ENCODE measurements at places on chromosomes 3 and 15. TPM values are rescaled to one million over a fixed set of nuclear protein-coding genes. Genes with fewer than 3 reads are reported as not detected.

- no peak for DNase-seq
These were observed 288.4 kb upstream of the LYSMD4 start for GRCh38 chr15:100021653-100022052.

- DNase-seq: no peak
These were observed 270.5 kb downstream of the TUSC7 start for GRCh38 chr3:116980099-116980498.

DNA sequence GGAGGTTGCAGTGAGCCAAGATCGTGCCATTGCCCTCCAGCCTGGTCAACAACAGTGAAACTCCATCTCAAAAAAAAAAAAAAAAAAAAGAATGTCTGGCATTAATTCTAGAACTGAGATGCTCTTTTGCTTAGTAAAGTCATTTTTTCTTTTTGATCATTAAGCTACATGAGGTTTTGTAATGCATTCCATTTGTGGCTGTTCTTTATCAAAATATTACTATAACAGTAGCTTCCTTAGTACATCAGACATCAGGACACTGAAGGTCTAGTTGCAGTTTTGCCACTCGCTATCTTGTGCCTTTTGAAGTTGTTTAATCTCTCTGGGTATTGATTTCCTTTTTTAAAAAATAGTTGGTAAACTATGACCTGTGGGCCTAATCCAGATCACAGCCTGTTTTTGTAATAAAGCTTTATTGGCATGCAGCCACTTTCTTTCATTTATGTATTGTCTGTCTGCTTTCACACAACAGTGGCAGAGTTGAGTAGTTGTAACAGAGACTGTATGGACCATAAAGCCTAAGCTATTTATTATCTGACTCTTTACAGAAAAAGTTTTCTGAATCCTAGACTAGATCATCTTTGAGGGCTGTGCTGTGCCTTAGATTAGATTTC lies 76.6 kb downstream of the SLC25A26 start:
- no peak for DNase-seq

DNA sequence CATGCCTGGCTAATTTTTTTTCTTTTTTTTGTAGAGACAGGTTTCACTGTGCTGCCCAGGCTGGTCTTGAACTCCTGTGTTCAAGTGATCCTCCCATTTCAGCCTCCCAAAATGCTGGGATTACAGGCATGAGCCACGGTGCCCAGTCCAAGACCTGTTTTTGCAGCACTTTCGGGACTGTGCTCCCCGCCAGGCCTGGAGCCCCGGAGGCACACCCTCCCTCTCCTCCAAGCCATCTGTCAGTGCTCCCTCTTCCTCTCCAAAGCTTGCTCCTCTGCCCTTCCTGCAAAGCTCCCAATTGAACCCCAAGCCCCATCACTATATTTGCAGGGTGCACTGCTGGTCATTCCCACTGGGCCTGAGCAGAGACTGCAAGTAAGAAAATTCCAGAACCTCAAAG lies 98.1 kb downstream of the CORO2B start:
- no peak for DNase-seq

GRCh38 chr3:187628169-187628568 lies 42.0 kb downstream of the SST start:
- DNase-seq: no peak

GRCh38 chr3:57910990-57911389 lies 97.2 kb upstream of the FLNB start:
- DNase-seq: no peak

DNA sequence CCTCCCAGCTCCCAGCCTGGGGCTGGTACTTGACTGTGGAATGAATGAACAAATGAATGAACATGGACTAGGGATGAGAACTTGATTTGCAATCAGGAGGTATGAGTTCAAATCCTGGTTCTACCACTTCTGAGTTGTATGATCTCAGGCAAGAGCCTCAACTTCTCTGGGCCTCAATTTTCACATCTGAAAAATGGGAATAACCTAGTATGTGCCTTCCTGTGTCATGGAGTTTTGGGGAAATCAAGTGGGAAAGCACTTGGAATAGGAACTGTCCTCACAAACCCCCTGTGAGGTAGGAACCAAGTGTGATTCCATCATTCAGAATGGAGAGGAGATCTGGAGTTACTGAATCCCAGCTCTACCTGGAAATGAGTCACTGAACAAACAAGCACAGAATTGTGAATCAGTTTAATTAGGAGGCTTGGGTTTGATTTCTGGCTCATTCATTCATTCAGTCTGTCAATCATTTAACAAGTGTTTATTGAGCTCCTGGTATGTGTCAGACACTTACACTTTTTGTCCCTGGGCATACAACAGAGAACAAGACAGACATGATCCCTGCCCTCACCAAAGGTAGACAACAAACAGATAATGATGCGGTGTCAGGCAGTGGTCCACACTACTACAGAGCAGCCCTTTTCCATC lies 29.7 kb downstream of the DNASE1L3 start:
- DNase-seq: no peak

DNA sequence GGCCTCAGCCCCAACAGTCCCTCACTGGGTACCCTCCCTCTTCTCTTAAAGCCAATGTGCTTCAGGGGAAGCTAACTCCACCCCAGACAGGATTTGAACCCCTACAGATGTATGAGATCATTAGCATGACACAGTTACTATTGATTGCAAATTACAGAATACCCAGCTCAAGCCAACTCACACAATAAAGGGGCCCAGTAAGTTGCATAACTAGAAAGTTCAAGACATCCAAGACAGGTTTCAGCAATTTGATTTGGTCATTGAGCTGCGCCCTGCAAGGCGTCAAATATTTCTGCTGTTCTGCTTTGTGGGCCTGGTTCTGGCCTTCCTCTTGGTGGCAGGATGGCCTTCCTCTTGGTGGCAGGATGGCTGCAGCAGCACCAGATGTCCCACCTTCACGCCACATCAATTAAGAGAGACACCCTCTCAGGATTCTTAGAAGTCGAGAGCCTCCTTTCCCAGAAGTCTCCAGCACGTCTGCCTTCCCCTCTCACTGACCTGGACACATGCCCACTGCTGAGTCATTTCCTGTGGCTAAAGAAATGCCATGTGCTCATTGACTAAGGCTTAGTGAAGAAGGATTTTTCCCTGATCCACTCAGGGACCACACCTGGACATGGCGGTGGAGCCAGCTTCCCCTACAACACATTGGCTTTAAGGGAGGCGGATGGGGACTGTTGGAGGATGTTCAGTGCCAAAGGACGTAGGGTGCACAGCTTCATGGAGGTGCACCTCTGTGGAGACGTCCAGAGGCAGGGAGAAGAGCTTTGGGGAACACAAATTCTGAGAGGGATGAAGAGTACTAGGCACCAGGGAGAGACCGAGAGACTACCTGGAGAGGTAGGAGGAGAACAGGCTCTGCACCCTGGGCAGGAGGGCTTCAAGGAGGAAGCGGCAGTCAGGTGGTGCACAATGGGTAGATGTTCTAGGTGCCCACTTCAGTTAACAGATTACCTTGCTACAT lies 49.1 kb downstream of the DNASE1L3 start:
- no peak for DNase-seq

GRCh38 chr3:161388855-161389254 lies 17.5 kb upstream of the SPTSSB start:
- DNase-seq: no peak

DNA sequence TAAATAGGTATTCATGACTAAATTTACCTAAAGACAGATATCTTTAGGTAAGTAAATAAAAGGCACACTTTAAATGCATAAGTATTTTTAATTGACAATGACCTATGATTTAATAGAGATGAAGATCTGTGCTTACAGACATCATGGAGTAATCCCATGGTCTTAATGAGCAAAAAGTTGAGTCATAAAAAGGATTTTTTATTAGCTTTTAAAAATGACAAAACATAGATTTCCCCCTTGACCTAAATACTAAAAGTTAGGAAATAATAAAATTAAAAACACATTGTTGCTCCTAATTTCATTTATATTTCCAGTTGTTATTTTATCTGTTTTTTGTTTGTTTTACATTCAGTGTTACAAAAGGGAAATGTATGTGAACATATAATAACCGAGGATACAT lies 1005.7 kb downstream of the ROBO1 start:
- DNase-seq: no peak

- DNase-seq: no peak
These were observed 44.6 kb upstream of the PGPEP1L start for GRCh38 chr15:99052205-99052604.

DNA sequence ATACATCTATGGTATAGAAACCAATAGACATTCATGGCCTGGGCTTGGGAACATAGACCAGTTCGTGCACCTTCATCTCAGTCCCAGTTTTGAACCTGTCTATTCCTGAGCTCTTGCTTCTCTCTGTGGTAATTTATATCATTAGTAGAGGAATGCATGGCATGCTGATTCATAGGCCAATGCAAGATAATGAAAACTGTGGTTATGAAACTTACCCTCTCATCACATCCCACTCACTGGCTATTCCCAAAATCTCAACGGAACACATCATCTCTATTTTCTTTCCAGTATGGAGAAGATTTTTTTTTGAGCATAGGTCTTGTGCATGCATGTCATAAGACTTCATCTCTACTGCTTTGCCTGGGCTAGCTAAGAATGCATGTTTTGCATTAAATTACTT lies 18.7 kb upstream of the P2RY12 start:
- DNase-seq: no peak

- DNase-seq: no peak
These were observed 775.6 kb downstream of the ROBO2 start for GRCh38 chr3:77815467-77815866.

DNA sequence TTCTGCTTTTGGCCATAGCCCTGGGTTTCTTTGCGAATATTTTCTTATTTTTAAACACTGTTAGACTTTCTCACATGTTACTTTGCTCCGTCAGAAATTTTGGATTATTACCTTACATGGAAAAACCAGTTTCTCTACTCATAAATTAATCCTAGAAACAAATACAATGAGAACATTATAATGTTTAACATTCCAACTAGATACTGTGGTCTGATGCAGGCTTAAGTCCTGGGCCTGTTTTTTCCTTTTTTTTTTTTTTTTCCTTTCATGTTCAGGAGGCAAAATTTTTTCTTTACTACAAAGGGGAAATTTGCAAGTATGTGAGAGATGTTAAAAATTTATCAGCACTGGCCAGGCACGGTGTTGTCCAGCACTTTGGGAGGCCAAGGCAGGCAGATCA lies 28.9 kb downstream of the POPDC2 start:
- DNase-seq: no peak

GRCh38 chr15:100032358-100033085 lies 299.3 kb upstream of the LYSMD4 start:
- DNase-seq: no peak

DNA sequence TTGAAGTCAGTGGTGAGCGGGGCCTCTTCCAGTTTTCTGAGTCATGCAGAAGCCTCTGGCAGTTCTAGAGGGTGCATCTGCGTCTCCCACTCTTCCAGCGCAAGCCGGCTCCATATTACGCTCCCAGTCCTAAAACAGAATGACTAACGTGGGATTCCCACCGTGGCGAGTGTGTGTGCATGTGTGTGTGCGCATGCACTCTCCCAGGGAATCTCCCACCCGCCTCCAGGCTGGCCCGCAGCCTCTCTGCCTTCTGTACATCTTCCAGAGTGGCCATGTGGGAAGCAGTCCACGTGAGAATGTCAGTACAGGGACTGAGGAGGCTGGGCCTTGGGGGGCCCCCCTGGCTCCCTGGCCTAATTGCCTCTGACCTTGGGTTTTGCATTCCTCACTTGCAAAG lies 87.7 kb downstream of the LSM3 start:
- peak; percentile 36 for DNase-seq

DNA sequence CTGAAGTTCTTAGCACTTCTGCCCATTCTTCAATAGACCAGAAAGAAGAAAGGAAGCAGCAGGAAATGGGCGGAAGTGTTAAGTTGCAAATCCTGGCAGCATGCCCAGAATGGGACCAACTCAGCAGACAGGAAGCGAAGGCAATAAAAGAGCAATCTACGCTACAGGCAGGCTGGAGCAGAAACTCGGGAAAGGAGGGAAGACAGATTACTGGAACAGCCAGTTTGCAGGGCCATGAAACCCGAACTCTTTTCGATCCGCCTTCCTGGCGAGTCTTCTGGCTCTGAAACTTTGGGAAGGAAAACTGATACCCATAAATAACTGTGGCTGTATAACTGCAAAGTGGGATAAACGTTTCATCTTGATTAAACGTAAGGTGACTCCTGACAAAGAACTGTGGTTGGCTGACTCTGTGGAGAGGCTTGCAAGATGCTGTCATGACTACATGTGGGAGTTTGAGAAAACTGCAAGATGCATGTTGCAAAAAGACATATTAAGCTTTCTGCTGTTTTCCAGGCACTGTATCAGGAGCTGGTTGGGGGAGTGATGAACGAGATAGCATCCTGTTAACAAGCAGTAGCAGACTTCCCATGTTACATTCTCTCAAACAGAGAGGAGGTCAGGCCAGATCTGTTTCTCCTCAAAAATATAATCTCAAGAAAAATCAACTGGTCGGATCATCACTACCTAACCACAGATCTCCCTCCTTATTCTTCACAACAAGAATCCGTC lies 67.8 kb downstream of the FMN1 start:
- DNase-seq: peak; percentile 91

- no peak for DNase-seq
These were observed 7.0 kb downstream of the CLDN11 start for GRCh38 chr3:170425491-170426239.

GRCh38 chr3:175484666-175485065 lies 625.5 kb downstream of the NAALADL2 start:
- DNase-seq: no peak

DNA sequence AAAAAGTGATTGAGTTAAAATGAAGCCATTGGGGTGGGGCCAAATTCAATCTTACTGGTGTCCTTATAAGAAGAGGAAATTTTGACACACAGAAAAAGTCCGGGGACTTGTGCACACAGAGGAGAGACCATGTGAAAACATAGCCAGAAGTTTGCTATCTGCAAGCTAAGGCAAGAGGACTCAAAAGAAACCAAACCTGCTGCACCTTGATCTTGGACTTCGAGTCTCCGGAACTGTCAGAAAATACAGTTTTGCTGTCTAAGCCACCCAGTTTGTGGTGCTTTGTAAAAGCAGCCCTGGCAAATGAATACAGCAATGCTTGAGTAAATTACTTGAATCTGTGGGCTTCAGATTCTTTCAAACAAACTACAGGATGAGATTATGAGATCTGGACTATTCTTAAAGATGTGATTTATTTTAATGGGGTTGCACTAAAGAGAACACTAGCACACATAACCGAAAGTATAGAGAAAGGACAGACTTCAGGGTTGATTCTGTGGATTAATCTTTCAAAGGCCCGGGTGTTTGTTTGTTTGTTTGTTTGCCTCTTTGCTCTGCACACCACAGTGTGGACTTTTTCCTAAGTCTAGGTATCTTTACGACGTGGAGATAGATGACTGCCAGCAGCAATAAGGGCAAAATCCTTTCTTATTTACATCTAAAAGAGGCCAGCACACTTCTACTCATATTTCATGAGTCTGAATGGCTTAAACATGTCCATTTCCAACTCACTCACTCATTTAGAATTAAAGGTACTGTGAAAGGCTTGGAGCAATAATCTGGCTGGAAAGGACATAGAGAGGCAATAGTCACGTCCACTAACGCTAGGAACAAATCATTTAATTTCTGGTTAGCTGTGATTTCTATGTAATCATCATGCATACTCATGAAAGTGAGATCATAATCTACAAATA lies 53.9 kb upstream of the SSR3 start:
- DNase-seq: no peak

Gene FMN1
- 11.5 TPM for total RNA-seq

Gene THOC7
- 34.3 TPM for total RNA-seq

Gene DNAJA4
- 26.8 TPM for total RNA-seq

Gene IL17RC
- 22.2 TPM for total RNA-seq

Gene NEDD4
- 23.2 TPM for total RNA-seq

Gene RAP2B
- 14.9 TPM for total RNA-seq

Gene LRRK1
- total RNA-seq: 10.8 TPM
